Endothelial cell of umbilical vein (primary cell): ENCODE measurements at places on chromosomes 3 and 15. TPM values are rescaled to one million over a fixed set of nuclear protein-coding genes. Genes with fewer than 3 reads are reported as not detected.

DNA sequence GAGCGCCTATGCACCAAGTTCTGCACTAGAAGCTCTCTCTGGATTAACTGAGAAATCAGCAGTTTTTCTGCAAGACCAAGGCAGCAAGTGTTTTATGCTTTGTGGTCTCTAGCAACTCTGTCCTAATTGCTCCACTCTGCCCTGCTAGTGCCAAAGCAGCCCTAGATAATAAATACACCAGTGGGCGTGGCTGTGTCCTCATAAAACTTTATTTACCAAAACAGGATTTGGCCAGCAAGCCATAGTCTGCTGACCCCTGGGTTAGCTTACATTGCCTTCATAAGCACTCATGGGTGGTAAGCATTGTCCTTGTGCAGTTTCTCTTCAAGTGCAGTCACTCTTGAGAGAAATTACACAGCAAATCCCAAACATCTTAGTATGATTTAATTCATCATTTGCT lies 30.7 kb upstream of the SLC24A5 start:
- no peak for DNase-seq

DNA sequence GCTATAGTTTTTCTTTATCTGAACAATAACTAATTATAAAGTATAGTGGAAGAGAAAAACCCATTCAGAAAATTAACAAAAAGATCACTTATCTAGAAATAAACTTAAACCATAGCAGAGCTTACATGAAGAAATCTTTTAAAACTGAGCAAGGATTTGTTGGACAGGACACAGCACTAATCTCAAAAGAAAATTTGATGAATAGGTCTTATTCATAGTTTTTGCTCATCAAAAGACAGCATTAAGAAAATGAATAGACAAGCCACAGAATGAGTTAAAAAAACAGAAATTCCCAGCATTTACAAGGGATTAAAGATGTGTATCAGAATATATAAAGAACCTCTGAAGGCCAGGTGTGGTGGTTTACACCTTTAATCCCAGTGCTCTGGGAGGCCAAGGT lies 29.5 kb downstream of the PIK3CA start:
- DNase-seq, result no peak

- no peak for DNase-seq
These were observed 647.6 kb upstream of the DPPA4 start for GRCh38 chr3:109984976-109985375.

GRCh38 chr3:4447295-4447999 lies 19.6 kb downstream of the SUMF1 start:
- no peak for DNase-seq

DNA sequence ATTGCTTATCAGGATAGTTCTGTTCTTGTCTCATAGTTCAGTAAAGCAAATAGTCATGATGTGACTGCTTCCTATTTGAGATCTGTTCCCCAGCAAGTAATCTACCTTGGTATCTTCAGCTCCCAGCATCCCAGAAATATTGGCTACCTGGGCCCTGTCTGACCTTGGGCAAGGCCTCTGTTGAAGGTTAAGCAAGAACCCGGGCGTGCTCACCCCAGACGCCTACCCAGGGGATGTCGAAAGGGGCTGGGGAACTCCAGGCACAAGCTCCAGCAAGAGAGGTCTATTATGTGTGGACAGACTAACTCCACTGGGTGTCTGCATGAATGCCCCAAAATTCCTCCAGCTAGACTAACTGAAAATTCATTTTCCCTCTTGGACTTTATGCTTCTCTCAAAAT lies 37.3 kb upstream of the IGF1R start:
- DNase-seq, result no peak

HESX1 gene
- 0.58 and 0.65 TPM in 2 replicates for total RNA-seq

SRGAP3 gene
- total RNA-seq, result not detected in 2 replicates

GCSAM gene
- total RNA-seq, result not detected in 2 replicates

GRCh38 chr3:52436500-52437149 lies 8.3 kb downstream of the SEMA3G start:
- DNase-seq, result no peak

DNA sequence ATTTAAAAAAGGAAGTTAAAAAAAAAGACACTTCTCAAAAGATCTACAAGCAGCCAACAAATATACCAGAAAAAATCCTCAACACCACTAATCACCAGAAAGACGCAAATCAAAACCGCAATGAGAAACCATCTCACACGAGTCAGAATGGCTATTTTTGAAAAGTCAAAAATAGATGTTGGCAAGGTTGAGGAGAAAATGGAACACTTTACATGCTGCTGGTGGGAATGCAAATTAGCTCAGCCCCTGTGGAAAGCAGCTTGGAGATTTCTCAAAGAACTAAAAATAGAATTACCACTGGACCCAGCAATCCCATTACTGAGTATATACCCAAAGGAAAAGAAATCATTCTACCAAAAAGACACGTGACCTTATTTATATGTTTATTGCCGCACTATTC lies 574.7 kb upstream of the ADAMTS9 start:
- DNase-seq, result no peak

- DNase-seq, result no peak
These were observed 28.4 kb upstream of the ADAMTS9 start for GRCh38 chr3:64716110-64716710.

DNA sequence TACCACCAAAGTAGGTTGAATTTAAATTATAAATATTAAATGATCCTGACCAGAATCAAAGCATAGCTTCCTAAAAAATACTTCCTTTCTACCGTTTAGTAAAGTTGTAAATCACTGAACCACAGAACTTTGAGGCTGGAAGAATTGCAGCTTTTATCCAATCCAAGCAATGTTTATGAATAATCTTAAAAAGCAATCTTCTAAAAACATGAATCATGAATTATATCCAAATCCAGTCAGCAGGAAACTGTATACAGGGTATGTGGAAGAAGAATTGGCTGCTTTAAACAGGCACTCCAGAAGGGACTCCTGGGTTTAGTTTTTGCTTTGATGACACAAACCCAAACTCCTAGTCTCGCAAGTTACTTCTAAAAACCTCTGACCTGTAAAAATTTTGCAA lies 30.2 kb downstream of the HEG1 start:
- DNase-seq, result peak; percentile 62

- peak; percentile 99 for DNase-seq
These were observed 25.5 kb downstream of the SETD5 start for GRCh38 chr3:9422712-9423424.

COMMD4 gene
- 105 and 114 TPM in 2 replicates for total RNA-seq

C2CD4A gene
- total RNA-seq, result 0.46 and 1.1 TPM in 2 replicates

- no peak for DNase-seq
These were observed 438.8 kb downstream of the FHIT start for GRCh38 chr3:60812502-60812901.

DNA sequence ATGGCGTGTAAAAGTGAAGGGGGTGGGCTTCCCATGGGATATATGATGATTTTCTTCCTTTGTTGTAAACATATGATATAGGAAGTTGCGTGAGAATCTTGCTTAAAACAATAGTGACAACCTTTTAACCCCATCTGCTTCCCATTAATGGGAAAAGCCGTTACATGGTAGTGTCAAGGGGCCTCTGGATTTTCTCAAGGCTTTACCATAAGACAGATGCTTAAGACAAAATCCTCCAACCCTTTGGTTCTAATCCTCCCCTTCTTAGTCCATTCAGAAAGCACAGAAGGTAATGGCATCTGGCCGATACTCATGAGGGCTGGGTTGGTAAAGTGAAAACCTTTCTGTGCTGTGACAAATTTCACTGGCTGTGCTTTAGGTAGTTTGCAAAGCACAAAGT lies 25.0 kb downstream of the DPH3 start:
- DNase-seq, result no peak

- DNase-seq, result no peak
These were observed 81.1 kb downstream of the MEGF11 start for GRCh38 chr15:66172324-66172980.

GRCh38 chr3:6041894-6042293 lies 819.0 kb upstream of the GRM7 start:
- no peak for DNase-seq
